Breast epithelium (tissue), 4 donors: ENCODE measurements at places on chromosomes 5 and 9.
A peak's percentile ranks its signal among the peaks of the same experiment; 100 is the strongest.

GRCh38 chr9:99187311-99187710, 34.4 kb downstream of the ALG2 start:
- no peak for DNase-seq

- peak; percentile 61 for DNase-seq
Observed at GRCh38 chr5:41869151-41869723, 988 bp downstream of the OXCT1 start.

DNA sequence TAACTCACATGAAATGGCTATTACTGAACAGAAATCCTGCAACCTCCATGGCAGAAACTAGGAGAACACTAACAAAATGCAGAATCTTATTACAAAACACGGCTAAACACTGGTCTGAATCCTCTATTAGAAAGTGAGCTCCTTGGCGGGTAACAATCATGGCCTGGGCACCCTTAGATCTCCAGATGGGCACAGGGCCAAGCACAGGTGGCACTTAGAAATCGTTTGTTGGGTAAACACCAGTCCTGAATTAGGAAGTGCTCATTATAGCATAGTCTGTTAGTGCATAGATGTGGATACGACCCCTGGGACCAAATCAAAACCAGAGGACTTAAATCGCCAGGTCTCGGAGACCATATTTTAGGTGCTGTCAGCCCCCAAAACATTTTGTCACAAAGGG, 14.4 kb downstream of the VDAC1 start:
- no peak for DNase-seq

DNA sequence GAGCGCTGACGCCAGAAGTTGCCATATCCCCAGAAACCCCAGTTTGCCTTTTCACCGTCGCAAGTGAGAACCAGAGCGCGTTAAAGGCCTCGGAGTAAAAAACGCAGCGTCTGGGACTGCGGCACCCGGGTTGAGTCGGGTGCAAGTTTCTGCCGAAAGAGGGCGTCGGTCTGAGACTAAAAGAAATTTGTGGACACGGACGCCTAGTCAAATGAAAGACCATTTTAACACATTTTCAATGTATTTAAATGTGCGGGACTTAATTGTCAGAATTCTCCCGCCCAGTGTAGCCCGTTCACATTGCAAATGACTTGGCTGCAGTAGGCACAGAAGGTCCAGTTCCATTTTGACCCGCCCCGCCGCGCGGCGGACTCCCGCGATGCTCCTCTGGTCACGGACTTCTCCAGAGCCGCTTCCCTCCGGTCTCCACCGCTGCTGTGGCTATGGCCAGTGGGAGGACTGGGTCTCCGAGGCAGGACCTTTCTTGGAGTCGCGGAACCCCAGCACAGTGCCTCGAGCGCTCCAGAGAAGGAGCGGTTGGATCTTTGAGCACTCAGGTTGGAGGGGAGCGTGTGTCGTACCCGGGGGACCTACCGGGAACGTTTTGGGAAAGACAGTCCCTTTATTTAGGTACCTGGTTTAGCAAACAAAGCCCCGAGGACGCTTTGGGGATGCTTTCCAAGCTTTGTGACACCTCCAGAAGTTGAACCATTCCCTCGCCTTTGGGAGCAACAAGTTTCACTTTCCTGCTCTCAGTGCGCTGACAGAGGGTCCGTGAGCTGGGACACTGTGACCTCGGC, 1.2 kb upstream of the NPR3 start:
- no peak for DNase-seq
